Left renal cortex interstitium (tissue), 4 donors: ENCODE measurements at places on chromosomes 5 and 9.

- no peak for DNase-seq
Observed at GRCh38 chr5:75612226-75612569, 945 bp downstream of the ANKDD1B start.

DNA sequence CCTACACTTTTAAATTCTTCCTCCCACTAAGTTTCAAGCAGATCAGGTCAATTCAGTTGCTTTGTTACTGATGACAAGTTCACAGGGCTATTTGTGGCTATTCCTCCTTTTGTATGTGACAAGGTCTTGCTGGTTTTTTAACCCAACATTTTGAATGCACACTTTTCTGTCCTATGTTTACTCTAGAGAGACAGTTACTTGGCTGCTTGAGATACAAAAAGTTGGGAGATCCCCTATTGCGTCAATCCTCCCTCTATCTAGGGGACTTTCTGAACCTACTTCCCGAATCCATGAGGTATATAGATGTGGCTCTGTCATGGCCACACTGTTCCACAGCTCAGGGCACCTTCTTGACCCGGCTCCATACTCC is 386.7 kb downstream of the NTRK2 start:
- no peak for DNase-seq

DNA sequence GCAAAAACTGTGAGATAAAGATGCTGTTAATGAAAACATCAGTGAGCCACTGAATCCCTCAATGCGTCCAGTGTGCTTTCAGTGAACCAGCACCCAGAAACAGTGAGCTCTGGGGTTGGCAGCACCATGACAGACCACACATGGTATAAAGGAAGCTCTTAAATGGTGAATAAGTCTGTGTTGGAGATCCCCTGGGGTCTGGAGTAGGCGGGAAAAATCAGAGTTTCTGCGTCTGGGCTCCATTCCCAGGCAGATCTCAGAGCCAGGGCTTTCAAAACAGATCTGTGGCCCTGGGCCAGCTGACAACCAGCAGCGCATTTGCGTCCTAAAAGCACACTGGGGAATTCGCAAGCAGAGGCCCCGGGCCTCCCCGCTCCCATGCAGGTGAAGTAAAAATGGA is 233.5 kb downstream of the FRMD3 start:
- DNase-seq: no peak

- DNase-seq: no peak
Observed at GRCh38 chr9:113465599-113466140, 2.1 kb downstream of the RGS3 start.

DNA sequence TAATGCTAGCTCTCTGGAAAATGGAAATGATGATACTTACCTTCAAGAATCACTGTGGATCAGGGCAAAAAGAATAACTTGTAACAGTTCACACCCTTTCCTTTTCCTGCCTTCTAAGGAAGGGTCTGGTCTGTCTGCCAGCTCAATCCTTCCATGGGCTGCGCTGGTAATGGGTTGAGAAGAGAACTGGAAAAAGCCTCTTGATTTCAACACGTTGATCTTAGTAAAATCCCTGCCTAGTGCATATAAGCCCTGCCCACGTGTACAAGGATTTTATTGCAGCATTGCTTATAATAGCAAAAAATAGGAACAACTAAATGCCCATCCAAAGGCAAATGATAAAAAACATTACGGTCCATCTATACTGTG is 20.5 kb downstream of the C1QTNF2 start:
- DNase-seq: no peak
